Activated CD4-positive, alpha-beta T cell treated with anti-CD3 and anti-CD28 coated beads for 48 hours (primary cell): ENCODE measurements at places on chromosomes 11 and 22.

DNA sequence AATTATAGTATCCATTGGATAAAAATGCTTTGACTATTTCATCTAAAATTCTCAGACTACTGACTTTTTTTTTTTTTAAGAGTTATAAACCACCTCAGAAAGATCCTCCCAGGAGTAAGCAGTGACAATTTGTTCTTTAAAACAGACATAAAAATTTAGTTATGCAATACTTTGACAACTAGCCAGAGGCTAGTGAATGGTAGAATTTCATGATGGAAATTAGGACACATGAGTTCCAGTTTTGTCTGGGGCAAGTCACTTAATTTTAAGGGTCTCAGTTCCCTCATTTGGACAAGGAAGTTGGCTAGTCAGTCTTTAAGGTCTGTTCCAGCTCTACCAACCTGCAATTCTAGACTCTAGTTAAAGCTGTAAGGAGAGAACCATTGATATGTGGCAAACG, 2.9 kb downstream of the IL18 start:
- no peak for DNase-seq

GRCh38 chr22:23534851-23535717, 45.0 kb downstream of the IGLL1 start:
- DNase-seq: no peak

- DNase-seq: no peak
Measured at GRCh38 chr11:61893981-61894380, 2.6 kb upstream of the FADS3 start.

GRCh38 chr11:120482149-120482548, 29.4 kb upstream of the GRIK4 start:
- DNase-seq: no peak

GRCh38 chr11:132184079-132184478, 813.7 kb downstream of the NTM start:
- DNase-seq: no peak

- DNase-seq: no peak
Measured at GRCh38 chr22:45932071-45932470, 44.9 kb downstream of the WNT7B start.

- DNase-seq: peak; percentile 68
Measured at GRCh38 chr11:2898366-2899079, 12.9 kb upstream of the CDKN1C start.

- DNase-seq: no peak
Measured at GRCh38 chr11:65485920-65486219, 13.0 kb upstream of the MALAT1 start.

DNA sequence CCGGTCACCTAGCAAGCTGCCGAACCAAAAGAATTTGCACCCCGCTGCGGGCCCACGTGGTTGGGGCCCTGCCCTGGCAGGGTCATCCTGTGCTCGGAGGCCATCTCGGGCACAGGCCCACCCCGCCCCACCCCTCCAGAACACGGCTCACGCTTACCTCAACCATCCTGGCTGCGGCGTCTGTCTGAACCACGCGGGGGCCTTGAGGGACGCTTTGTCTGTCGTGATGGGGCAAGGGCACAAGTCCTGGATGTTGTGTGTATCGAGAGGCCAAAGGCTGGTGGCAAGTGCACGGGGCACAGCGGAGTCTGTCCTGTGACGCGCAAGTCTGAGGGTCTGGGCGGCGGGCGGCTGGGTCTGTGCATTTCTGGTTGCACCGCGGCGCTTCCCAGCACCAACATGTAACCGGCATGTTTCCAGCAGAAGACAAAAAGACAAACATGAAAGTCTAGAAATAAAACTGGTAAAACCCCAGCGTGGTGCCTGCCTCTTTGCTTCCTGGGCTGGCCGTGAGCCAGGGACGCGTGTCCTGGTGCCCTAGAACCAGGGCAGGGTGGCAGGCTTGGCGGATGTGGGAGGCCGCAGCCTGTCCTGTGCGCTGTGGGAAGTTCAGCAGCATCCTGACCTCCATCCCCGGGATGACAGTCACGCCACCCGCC, 13.2 kb downstream of the CCND1 start:
- no peak for DNase-seq
